ENCODE measurements at places on chromosomes 4 and X.

- no peak for DNase-seq
Measured at GRCh38 chr4:121711263-121712000, 14.7 kb upstream of the ANXA5 start.

DNA sequence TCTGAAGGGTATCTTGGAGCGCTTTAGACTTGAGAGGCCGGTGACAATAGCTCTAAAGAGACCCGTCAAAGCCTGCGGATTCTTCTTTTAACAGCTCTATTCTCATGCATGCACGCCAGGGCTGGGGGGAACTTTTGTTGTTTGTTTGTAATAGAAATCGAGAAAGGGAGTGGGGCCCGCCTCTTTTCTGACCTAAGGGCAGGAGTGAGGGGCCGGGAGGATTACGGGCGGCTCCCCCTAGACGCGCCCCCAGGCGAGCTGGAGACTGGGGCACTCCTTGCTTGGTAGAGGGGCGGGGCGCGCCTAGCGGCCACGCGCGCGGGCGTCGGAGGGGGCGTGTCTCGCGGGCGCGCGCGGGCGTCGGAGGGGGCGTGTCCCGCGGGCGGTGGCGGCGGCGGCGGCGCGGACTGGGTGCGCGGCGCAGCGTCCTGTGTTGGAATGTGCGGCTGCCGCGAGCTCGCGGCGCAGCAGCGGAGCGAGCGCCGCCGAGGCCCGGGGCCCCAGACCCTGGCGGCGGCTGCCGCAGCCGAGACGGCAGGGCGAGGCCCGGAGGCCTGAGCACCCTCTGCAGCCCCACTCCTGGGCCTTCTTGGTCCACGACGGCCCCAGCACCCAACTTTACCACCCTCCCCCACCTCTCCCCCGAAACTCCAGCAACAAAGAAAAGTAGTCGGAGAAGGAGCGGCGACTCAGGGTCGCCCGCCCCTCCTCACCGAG is at the start of gene REST:
TSS of gene REST (plus strand) at position 412 of the 717 bp plus-strand sequence. CDS start 2,739 bp downstream, outside the sequence.
- peak; percentile 61 for DNase-seq

GRCh38 chrX:153161952-153162351 is 17.1 kb upstream of the MAGEA1 start:
- DNase-seq = no peak

DNA sequence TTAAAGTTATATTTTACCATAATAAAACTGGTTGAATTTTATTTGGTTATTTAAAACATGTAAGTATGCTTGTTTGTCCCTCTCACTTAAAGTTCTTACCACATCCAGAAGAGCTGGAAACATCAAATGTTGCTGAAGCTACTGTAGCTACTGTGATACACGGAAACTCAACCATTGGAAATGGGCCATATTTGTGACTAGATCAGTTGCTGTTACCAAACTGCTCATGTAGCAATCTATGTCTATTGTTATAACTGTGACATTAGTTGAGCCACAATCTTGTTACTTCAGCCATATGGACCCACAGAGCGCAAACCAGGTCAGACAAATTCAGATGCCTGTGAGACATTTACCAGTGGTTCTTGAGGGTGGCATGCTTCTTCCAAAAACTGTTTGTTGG is 41.6 kb downstream of the NDNF start:
- no peak for DNase-seq

DNA sequence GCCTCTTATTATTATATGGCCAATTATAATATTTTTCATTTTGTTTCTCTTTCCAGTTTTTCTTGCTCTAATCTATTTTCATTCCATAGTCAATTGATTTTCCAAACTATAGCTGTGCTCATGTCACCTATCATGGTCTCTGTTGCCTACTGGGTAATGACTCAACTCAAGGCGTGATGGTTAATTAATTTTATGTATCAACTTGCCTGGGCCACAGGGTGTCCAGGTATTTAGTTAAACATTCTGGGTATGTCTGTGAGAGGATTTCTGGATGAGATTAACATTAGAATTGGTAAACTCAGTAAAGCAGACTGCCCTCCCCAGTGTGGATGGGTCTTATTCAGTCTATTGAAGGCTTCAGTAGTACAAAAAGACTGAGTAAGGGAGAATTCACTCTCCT is 9.9 kb downstream of the FHIP1A start:
- no peak for DNase-seq

- DNase-seq = no peak
Measured at GRCh38 chrX:150202641-150203247, 160.4 kb upstream of the MAMLD1 start.

- DNase-seq = no peak
Measured at GRCh38 chr4:13700021-13700857, 72.7 kb upstream of the BOD1L1 start.

DNA sequence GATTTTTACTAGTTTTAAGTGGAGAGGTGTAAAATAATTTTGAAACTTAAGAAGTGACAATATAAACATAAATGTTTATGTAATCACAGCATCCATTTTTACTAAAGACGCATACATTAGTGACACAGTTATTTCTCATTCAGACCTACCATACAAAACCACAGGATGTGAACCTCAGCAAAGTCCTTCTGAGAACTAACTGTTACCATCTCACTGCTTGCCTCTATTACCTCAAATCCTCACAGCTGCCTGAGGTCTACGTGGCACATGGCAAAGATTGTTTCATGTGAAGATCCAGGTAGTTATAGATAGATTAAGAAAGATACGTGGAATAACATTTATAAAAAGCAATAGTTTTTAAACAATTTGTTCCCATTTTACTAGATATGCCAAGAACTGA is 189.0 kb downstream of the SLITRK2 start:
- DNase-seq = no peak

DNA sequence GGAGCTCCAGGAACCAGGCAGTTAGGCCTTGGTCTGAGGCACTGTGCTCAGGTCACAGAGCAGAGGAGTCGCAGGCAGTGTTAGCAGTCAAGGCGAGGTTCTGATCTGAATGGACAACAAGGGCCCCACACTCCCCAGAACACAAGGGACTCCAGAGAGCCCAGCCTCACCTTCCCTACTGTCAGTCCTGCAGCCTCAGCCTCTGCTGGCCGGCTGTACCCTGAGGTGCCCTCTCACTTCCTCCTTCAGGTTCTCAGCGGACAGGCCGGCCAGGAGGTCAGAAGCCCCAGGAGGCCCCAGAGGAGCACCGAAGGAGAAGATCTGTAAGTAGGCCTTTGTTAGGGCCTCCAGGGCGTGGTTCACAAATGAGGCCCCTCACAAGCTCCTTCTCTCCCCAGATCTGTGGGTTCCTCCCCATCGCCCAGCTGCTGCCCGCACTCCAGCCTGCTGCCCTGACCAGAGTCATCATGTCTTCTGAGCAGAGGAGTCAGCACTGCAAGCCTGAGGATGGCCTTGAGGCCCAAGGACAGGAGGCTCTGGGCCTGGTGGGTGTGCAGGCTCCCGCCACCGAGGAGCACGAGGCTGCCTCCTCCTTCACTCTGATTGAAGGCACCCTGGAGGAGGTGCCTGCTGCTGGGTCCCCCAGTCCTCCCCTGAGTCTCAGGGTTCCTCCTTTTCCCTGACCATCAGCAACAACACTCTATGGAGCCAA is 26.2 kb downstream of the MAGEA9 start:
- DNase-seq = no peak

DNA sequence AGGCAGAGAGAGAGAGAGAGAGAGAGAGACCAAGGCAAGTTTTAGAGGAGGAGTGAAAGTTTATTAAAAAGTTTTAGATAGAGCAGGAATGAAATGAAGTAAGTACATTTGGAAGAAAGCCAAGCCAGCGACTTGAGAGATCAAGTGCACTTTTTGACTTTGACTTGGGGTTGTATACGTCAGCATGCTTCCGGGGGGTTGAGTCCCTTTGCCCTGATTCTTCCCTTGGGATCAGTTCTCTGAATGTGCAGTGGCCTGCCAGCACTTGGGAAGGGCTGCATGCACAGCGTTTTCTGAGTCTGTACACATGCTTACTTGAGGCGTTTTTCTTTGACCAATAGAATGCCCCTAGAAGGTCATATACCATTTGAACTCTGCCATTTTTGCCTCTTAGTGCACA is 400.5 kb downstream of the PDGFC start:
- DNase-seq = no peak

GRCh38 chr4:626201-627091 is 1.1 kb downstream of the PDE6B start:
- DNase-seq = no peak

GRCh38 chrX:10017872-10018271 is 50.7 kb downstream of the CLDN34 start:
- DNase-seq = no peak

DNA sequence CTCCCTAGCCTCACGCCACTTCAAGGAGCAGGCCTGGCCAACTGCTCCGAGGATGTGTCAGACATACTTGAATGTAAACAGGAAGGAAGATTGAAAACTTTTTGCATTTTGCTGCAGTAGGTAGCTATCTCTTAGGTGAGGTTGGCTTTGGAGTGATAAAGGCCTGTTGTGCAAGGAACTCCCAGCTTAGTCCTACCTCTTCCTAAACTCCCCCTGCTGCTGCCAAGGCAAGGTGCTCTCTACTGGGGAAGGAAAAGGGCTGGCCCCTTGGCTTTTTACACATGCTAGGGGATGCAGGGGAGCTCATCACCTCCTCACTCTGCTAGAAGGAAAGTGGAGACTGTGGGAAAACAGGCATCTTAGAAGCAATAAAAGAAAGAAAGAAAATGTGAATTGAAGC is 10.7 kb upstream of the BRS3 start:
- DNase-seq = no peak

DNA sequence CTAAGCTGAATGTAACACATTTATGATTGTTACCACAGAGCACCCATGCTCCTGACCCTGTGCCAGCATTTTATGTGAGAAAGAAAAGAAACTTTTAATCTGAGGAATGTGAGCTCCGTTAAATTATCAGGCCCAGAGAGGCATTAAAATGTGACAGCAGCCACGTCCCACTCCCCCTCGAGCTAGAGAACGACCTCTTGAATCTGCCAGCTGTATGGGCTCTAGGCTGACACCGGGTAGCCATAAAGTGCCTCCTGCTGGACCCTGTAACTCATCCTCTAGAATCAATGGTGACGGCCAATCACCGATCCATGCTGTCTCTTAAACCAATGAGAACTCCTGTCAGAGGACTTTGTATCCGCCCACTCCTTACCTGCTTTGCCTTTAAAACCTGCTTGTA is 110.2 kb upstream of the ADRA2C start:
- DNase-seq = no peak

- no peak for DNase-seq
Measured at GRCh38 chr4:161714022-161714751, 449.6 kb downstream of the FSTL5 start.

DNA sequence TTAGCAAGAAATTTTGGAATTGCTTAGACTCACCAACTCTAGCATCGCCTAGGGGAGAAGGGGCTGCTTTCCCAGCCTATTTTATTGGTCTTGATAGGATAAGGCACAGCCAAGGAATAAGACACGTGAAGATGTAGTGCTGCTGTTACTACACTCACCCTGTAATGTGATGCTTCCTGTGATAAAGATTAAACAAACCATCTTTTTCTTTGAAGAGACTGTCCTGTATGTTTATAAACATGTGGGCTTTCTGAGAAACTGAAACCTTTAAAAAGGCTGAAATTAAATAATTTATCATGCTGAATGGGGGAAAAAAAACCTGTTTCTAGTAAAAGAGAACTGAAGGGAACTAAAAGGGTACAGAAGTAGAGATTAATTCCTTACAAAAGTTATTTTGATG is 13.2 kb downstream of the TAPT1 start:
- DNase-seq = no peak

DNA sequence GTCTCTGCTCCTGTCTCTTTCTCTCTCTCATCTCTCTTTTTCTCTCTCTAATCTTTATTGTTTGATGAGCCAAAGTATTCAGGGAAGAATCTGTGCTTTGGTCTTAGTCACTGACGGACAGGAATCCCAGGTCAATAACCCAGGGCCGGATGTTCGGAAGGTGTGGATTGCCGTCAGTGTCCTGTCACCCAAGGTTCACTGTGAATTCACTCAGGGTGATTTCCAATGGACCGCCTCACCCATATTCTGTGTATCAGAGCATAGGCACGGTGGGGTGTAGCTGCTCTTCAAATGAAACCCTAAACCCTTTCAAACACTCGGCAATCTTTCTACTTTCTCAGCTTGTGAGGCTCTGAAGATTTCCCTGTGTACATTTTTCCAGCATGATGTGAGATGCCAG is 144.6 kb upstream of the GPC4 start:
- DNase-seq = no peak

DNA sequence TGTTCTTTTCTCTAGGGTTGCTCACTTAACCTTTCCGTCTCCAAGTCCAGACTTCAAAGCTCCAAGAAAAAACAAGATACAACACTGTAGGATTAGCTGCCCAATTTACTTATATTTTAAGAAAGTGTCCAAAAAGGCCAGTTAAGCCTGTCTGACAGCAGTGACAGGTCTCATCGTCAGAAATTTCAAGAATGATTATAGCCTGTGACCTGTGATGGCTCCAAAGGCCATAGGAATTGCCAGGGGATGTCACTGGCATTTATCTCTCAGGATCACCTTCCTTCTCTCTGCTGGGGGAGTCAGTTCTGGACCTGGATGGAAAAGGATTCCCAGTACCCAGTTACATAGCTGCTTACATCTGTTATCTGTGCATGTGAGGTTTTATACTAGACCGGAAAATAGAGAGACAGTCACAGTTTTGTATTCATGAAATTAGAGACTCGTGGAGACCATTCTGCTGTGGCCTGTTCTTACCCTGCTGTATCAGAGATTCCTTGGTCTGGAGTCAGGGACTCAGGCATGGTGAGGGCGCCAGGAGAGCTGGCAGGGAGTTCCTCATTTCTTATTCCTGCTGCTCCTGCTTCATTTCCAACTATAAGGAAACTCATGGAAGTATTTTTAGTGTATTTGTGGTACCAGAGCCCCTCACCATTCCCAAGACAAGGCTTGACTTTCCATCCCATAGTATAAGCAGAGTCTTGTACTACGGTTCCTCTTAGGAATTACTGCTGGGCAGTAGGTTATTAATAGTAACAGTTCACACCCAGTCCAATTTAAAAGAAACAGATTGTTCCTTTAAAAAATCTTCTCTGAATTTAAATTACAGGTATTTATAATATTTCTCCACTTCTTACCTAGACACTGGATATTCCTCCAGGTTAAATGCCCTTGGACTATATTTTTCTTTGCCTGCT is 220.8 kb downstream of the SHROOM3 start:
- DNase-seq = no peak

DNA sequence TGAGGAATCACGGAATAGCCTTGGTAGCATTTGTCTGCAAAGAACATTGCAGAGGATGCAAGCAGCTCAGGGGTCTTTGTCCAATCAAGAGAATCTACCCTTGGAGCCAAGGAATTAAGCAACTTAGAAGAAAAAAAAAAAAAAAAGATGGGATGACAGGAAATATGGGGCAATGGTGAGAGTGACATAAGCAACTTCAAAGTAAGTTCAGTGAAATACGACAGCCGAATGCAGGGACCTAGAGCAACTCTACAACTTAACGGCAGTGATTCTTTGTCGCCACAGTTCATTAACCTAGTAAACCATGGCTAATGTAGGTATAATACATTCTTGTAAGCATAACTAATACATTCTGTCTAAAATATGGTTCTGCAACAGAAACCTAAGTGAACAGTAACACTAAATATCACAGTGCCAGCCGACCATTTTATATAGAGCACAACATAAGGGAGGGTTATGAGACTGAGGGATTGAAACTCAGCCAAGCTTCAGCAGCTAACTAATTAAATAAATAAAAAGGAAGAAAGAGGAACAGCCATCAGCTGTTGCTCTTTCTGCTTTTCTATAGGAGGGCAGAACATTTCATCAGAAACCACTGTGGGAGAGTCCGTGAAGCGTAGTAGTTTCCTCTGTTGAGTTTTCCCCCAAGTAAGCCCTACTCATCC is 74.7 kb downstream of the PPARGC1A start:
- no peak for DNase-seq

Data from stimulated activated CD8-positive, alpha-beta memory T cell treated with anti-CD3 and anti-CD28 coated beads, Interleukin-7, amount 100 ng/mL, for 1 hour (primary cell).